ENCODE measurements at places on chromosomes 6 and 20. TPM values are rescaled to one million over a fixed set of nuclear protein-coding genes. Genes with fewer than 3 reads are reported as not detected.

Gene PGC
- not detected for total RNA-seq

Gene ASXL1
- 56.5 TPM for total RNA-seq

Gene MACROD2
- 2.5 TPM for total RNA-seq

Gene OCSTAMP
- total RNA-seq = not detected

Gene COL9A3
- total RNA-seq = 22.4 TPM

DNA sequence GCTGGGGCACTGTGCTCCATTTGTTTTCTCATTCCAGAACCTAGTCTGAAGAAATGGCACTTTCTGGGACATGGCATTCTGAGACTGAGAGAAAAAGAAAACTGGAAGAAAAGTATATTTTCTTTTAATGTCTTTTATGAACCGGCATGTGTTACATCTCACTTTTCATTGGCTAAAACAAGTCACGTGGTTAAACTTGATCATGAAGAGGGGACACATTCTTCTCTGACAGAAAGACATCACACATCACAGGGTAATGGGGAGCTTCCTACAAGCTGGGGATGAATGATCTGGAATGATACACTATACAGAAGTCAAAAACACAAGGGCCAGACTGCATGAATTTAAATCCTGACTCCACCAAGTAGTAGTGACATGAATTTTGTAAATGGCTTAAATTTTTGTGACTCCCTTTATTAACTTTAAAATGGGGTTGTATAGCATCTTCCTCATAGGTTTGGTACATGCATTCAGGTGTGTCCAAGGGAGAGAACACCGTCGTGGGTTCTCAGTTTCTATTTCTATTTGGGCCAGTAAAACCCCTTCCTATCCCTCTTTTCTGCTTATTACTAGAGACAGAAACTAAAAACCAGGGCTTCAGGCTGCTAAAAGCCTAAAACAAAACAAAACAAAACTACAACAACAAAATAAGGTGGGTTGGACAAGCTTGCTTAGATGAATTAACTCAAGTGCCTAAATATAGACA, 61.7 kb upstream of the GFRAL start:
- H3K27me3 ChIP-seq = no peaks in the 10 kb centered on the region
- no peak overlapping the region for H3K27ac ChIP-seq
- no peak overlapping the region for H3K4me3 ChIP-seq
- DNase-seq = no peak
- H3K36me3 ChIP-seq = no peaks in the 10 kb centered on the region
- no peaks in the 10 kb centered on the region for H3K4me1 ChIP-seq

DNA sequence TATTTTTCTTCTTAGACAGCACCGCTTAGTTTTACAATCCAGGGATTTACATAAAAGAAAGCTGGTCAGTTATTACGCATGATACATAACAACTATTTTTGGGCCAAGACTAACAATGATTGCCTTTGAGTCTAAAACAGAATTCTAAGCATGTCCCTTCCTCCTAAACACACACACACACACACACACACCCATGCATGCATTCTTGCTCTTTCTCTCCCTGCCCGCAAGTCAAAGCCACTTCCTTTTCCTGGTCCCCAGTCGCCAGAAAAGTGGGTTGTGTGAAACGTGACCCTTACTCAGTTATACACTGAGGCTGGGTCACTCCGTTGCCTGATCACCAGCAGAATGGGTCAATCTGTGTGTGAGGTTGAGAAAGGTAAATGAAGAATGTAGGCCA, 31.4 kb downstream of the FYN start:
- DNase-seq = no peak
- no peak overlapping the region for H3K4me3 ChIP-seq
- no peaks in the 10 kb centered on the region for H3K36me3 ChIP-seq
- peaks cover 40% of the 10 kb centered on the region for H3K4me1 ChIP-seq
- no peaks in the 10 kb centered on the region for H3K27me3 ChIP-seq

- no peak for DNase-seq
- no peaks in the 10 kb centered on the region for H3K27me3 ChIP-seq
- no peak overlapping the region for H3K27ac ChIP-seq
- no peak overlapping the region for H3K4me3 ChIP-seq
Measured at GRCh38 chr6:15538766-15539495, 123.9 kb downstream of the DTNBP1 start.

DNA sequence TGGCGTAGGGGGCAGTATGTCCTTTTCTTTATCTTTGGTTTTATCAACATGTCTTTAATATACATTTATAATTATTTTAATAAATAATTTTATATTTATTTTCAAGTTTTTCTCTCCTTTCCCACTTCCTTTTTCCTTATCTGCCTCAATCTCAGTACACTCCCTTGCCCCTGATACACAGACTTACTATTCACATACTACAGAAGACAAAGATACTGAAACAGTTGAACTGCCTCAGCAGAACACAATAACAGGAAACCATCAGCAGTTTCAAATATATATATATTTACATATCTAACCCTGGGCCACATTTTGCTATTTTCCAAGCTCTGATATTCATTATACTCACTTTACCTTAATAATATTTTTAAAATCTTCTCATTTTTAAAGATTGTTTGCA, 19.8 kb downstream of the IBTK start:
- H3K4me1 ChIP-seq = peaks cover 9% of the 10 kb centered on the region
- no peak overlapping the region for H3K4me3 ChIP-seq
- H3K27ac ChIP-seq = no peak overlapping the region
- no peaks in the 10 kb centered on the region for H3K27me3 ChIP-seq
- H3K36me3 ChIP-seq = peaks cover 12% of the 10 kb centered on the region

- no peak overlapping the region for H3K27ac ChIP-seq
- peaks cover 7% of the 10 kb centered on the region for H3K4me1 ChIP-seq
- no peaks in the 10 kb centered on the region for H3K36me3 ChIP-seq
- H3K4me3 ChIP-seq = no peak overlapping the region
- no peak for DNase-seq
- no peaks in the 10 kb centered on the region for H3K27me3 ChIP-seq
Measured at GRCh38 chr6:70709826-70710225, 42.1 kb downstream of the SMAP1 start.

DNA sequence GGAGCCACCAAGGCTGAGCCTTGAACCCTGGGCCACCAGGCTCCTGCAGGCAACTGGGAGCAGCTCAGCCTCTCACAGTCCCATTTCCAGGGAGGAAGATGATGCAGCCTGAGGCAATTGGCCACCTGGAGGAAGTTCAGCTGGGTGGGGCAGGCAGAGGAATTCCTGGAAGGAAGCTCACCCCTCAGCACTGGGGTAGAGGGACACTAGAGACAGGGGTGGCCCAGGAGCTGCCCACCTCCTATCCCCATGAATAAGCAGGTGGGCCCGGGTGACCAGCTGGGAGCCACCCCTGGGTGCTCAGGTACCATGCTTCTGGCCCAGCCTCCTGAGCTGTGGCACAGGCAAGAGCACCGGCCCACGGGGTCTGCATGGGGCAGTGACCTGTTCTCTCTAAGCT, 3.6 kb upstream of the HSPA12B start:
- peaks cover 48% of the 10 kb centered on the region for H3K4me1 ChIP-seq
- H3K27me3 ChIP-seq = peaks cover 56% of the 10 kb centered on the region
- no peaks in the 10 kb centered on the region for H3K36me3 ChIP-seq

GRCh38 chr6:134816300-134816699, 133.6 kb downstream of the ALDH8A1 start:
- H3K36me3 ChIP-seq = no peaks in the 10 kb centered on the region
- H3K4me1 ChIP-seq = no peaks in the 10 kb centered on the region
- no peak for DNase-seq
- H3K27me3 ChIP-seq = no peaks in the 10 kb centered on the region
- H3K4me3 ChIP-seq = no peak overlapping the region

- DNase-seq = no peak
- H3K4me3 ChIP-seq = no peak within 1 kb of the TSS
- no peaks in the 10 kb centered on the region for H3K36me3 ChIP-seq
- H3K27me3 ChIP-seq = no peaks in the 10 kb centered on the region
Measured at GRCh38 chr6:116545651-116546050, at the start of gene TRAPPC3L. TSS of gene TRAPPC3L (minus strand) at chr6:116545684. CDS start at chr6:116545514, 170 bp downstream.

- no peaks in the 10 kb centered on the region for H3K36me3 ChIP-seq
- peak overlapping the region; percentile 81 for H3K27ac ChIP-seq
- DNase-seq = no peak
- peaks cover 19% of the 10 kb centered on the region for H3K4me1 ChIP-seq
- no peak overlapping the region for H3K4me3 ChIP-seq
Measured at GRCh38 chr6:36997811-36998722, 7.4 kb upstream of the FGD2 start.

All from esophagus muscularis mucosa (tissue), 4 donors.